Suppressor macrophage (primary cell): ENCODE measurements at places on chromosomes 13 and 19.

DNA sequence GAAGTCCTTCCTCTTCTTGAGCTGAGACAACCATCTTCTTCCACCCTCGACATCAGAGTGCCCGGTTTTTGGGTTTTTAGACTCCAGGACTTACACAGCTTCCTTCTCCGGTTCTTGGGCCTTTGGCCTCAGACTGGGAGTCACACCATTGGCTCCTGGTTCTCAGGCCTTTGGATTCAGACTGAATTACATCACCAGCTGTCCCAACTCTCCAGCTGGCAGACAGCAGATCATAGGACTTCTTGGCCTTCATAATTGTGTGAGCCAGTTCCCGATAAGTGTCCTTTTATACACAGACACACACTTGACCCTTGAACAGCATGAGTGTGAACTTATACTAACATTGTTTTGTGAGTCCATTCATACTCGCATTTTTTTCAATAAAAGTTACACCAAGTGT, 166.0 kb upstream of the UBL3 start:
- no peak for DNase-seq

DNA sequence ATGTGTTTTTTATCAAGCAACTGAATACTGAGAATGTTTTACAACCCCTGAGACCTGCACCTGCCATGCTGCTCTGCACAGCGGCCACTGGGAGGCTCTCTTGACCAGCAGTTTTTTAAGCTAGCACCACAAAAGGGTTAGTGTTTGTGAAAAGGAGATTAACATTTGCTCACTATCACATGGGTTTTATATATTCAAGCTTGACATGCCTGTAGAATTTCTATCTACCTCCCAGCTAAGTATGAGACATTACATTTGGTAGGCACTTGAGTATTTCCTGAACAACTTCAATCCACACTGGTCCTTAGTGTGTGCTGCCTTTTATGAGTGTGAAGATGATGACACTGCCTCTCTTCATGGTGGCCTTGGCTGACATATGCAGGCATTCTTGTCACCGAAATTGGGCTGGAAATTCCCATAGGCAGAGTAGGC, 1238.9 kb downstream of the UQCRFS1 start:
- DNase-seq, result peak; percentile 1

GRCh38 chr19:4358709-4359626, 15.6 kb downstream of the MPND start:
- no peak for DNase-seq

DNA sequence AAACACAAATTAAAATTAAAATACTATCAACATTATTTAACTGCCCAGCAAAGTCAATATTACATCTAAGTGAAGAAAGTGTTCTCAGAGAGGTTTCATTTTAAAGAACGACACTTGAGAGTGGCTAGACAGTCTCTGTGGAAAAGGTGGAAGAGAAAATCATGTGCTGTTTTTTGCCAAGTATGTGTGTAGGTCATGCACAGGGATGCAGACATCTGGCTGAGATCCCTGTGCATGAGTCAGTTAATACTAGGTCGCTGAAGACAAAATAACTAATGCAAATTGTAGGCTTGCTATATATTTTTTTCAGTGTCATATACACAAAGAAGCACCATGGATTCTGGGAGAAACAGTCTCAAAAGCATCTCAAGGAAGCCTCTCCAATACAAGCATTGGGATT, 44.3 kb upstream of the ENOX1 start:
- no peak for DNase-seq

- no peak for DNase-seq
Measured at GRCh38 chr13:113205428-113205931, 3.0 kb downstream of the PCID2 start.

- DNase-seq, result no peak
Measured at GRCh38 chr13:38637576-38637975, 49.3 kb upstream of the FREM2 start.

- DNase-seq, result no peak
Measured at GRCh38 chr19:52335768-52336116, 301 bp upstream of the ZNF610 start.

DNA sequence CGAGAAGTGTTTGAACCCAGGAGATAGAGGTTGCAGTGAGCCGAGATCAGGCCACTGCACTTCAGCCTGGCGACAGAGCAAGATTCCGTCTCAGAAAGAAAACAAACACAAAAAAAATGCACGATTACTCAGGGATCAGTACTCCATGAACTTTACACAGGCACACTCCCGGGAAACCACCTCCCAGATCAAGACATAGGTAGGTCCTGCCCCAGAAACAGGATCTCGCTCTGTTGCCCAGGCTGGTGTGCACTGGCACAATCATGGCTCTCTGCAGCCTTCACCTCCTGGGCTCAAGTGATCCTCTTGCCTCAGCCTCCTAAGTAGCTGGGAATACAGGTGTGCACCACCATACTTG, 11.2 kb downstream of the VASP start:
- no peak for DNase-seq

- DNase-seq, result peak; percentile 81
Measured at GRCh38 chr19:43768273-43769050, 12.3 kb downstream of the KCNN4 start.

GRCh38 chr13:102772042-102772425, 1.6 kb downstream of the TEX30 start:
- DNase-seq, result no peak

GRCh38 chr13:99414048-99414995, 87.0 kb upstream of the TM9SF2 start:
- DNase-seq, result no peak

DNA sequence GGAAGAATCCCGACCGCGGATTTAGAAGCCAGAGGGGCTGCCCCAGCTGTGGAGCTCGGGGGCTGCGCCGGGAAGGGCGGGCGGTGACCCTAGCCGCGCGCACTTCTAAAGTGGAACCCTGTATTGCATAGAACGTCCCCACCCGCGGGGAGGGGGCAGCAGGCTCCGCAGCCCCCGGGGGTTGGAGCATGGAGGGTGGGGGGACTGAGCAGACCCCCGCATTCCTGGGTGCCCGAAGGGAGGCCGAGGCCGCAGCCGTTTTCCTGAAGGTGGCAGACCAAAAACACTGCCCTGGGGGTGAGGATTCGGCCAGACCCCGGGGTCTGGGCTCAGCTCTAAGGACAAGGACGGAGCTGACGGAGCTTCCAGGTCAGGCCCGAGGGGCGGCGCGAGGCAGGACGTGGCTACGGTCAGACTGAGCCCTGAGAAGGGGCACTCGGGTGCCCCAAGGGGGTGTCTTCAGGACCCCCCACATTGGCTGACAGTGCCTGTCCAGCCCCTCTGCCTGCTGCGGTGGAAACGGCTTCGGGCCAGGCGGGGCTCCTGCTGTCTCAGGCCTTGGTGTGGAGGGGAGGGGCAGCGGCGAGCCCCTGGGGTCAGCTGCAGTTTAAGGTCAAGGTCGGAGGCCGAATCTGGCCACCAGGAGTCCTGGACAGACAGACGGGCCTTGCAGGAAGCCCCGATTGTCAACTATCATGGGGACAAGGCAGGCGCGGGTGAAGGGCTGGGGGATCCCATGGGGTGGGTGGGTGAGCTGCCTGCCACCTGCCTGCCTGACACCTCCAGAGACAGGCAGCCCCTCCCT, 12.6 kb downstream of the MKNK2 start:
- no peak for DNase-seq

- DNase-seq, result no peak
Measured at GRCh38 chr13:109146912-109147647, 517.7 kb downstream of the MYO16 start.

GRCh38 chr13:73997964-73998363, 136.2 kb downstream of the KLF12 start:
- no peak for DNase-seq

DNA sequence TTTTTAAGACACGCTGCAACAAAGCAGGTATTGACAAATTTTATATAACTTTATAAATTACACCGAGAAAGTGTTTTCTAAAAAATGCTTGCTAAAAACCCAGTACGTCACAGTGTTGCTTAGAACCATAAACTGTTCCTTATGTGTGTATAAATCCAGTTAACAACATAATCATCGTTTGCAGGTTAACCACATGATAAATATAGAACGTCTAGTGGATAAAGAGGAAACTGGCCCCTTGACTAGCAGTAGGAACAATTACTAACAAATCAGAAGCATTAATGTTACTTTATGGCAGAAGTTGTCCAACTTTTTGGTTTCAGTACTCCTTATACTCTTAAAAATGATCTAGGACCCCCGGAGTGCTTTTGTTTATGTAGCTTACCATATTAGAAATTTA, 1.2 kb downstream of the BRCA2 start:
- DNase-seq, result peak; percentile 40

DNA sequence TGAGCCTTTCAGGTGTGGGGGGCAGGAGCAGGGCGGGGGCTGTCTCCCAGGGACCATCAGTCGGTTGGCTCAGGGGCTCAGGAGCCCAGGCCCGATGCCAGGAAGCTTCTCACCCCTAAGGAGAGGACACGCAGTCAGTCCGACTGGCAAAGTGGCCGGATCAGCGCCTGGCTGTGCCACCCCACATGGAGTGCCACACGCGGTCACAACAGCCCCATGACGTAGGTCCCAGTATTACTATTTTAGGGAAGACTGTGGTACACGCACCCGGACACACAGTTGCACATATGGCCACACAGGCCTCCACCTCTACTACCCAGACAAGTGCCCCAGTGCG, 29.3 kb upstream of the GRTP1 start:
- no peak for DNase-seq

DNA sequence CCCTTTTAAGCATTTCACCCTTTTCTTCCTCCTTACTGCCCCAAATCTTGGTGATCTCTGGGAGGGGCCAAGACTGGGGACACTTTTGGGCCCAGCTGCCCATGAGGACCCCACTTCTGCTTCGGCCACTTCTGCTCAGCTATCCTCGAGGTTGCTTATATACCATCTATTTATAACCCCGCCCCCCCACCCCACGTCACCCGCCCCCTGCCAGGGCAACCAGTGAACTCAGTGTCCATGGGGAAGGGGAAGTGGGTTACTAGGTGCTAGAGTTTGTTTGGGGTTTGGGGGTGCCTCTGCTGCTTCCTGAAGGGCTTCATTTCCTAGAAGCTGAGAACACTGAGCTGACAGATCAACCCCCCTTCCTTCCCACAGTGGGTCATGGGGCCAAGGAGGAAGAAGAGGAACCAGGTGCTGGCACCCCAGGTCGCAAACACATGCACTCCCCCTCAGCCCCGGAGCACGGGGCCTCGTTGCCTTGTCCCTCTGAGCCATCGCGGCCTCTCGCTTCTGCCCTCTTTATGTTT, 6.1 kb upstream of the ADGRE5 start:
- DNase-seq, result peak; percentile 93

- peak; percentile 11 for DNase-seq
Measured at GRCh38 chr13:91313103-91313502, 34.4 kb upstream of the MIR17HG start.

DNA sequence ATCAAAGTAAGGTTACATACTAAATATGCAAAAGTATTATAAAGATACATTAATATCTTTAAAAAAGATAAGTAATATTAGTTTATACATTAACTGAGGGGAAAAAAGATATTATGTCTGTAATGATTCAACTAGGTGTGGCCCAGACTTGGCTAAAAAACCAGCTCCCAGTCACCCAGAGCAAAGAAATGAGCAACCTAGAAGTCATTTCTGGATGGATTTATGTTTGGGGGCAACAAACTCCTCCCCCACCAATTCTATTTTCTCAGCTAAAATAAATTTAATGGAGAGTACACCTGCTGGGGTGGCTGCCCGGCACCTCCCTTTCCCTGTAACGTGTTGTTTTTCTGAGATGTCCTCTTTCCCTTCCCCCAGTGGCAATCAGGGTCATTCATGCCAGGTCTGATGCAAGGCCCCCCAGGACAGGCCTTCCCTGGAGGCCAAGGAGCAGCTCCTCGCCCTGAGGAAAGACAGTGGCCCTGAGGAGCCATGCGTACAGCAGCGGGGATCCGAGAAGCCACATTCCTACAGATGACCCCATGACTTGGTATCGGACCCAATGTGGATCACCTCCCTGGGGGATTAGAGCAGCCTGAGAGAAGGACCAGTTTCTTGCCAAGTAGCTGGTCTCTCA, 78.6 kb upstream of the DOCK9 start:
- DNase-seq, result no peak

DNA sequence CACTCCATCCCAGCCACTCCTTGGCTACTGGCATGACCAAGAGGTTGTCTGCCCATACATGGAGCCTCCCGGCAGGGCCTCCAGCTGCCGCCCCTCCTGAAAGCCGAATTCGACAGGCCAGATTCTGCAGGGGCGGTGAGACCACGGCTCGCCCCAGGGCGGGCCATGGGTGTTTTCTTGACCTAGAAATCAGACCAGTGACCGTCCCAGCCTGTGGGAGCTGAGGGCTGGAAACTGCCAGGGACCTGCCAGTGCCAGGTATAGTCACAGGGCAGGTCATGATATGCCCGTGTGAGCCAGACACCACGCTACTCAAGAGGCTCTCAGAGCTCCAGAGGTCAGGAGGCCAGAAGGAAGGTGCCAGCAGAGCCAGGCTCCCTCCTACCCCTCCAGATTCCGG, 16.8 kb downstream of the DAPK3 start:
- DNase-seq, result no peak

GRCh38 chr13:34035676-34036325, 217.9 kb downstream of the RFC3 start:
- DNase-seq, result no peak

GRCh38 chr19:10419646-10420443, 493 bp upstream of the PDE4A start:
- peak; percentile 57 for DNase-seq

- DNase-seq, result no peak
Measured at GRCh38 chr13:23081220-23081619, 99.6 kb upstream of the SGCG start.

DNA sequence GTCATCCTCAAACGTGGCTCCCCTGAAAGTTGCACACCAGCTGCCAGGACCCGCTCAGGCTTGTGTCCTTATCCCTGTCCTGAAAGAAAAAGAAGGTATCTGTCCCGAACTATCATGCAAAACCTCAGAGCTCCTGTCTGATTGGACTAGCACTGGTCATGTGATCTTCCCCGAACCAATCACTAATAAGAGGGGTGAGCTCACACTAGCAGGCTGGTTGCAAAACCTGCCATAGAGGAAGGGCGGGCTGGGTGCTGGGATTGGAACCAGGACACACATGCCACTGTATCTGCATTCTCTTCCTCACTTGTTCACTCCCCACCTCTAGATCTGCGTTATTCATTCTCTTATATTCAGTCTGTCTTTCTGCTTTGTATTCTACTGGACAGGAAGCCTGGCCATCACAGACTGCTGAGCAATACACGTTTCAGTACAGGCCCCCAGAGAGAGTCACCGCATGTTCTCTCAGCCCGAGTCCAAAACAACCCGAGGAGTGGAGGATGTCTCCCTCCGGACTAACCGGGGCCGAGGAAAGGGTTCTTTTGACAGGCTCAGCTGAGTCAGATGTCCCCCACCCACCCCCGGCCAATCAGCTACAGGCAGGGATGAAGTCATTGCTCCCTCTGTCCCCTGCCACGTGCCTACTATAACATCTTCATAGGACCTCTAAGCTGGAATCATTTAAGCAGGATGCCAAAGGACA, 97.7 kb downstream of the SIPA1L3 start:
- peak; percentile 85 for DNase-seq

DNA sequence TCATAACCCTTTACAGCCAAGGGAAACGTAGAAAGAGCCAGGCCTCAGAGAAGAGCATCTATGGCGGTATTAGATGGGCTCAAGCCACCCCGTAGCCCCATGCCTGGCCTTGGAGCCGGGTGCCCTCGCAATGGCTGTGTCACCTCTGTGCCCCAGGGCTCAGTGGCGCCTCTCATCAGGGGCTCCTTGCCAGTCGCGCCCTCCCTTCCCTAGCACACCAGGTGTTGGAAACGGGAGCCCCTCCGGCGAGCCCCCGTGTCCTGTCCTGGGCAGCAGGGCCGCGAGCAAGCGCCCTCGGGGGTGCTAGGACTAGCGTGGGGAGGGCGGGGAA, 453 bp downstream of the ZNF256 start:
- DNase-seq, result no peak

GRCh38 chr19:34960103-34960805, 3.8 kb downstream of the ZNF792 start:
- DNase-seq, result no peak

- no peak for DNase-seq
Measured at GRCh38 chr13:23856008-23856750, 33.0 kb downstream of the MIPEP start.
